ENCODE measurements at places on chromosomes 7 and 10.

DNA sequence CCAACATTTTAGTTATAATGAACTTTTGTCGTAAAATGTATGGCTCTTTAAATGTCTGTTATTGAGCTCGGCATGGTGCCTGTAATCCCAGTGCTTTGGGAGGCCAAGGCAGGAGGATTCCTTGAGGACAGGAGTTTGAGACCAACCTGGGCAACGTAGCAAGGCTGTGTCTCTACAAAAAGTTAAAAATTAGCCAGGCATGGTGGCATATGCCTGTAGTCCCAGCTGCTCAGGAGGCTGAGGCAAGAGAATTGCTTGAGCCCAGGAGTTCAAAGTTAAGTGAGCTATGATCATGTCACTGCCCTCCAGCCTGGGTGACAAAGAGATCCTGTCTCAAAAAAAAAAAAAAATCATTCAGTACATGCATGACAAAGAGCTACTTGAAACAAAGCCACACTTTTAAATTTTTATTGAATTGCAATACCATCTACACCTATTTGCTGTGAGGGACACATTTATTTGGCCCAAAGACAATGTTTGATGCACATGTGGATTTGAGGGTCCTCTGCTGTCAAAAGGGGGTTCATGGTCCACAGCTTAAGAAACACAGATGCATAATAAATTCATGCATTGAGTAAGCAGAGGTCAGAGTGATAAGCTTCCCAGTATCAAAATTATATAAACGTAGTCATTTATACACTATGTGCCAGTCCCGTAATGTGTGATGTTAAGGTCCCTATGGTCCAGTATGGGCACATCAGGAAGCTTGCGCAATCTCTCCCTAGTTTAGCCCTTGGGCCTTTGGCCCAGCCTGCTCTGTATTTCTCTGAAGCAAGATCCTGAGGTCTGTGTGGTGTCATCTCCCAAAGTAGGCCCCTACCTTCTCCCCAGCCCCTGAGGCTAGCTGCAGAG, 4.4 kb upstream of the MALSU1 start:
- no peak for DNase-seq

- no peak for DNase-seq
These were observed 39.6 kb upstream of the CNPY1 start for GRCh38 chr7:155585951-155586350.

GRCh38 chr7:130777426-130777825, 43.4 kb upstream of the KLF14 start:
- DNase-seq, result no peak

DNA sequence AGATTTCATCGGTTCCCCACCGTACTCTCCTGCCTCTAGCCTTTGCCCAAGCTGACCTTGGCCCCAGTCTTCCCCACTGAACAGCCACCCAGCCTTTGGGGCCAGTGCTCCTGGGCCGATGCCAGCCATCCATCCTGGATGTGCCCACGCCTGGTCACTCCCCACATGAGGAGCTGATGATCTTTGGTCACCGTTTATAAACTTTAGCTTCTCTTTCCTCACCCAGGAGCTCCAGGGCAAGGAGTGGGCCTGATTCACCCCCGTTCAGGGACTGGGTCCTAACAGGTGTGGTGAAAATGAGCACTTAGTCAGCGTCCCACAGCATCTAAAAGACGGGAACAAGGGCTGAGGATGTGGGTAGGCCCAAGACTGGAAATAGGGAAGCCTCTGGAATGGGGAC, 22.9 kb downstream of the GTF2IRD1 start:
- DNase-seq, result no peak

DNA sequence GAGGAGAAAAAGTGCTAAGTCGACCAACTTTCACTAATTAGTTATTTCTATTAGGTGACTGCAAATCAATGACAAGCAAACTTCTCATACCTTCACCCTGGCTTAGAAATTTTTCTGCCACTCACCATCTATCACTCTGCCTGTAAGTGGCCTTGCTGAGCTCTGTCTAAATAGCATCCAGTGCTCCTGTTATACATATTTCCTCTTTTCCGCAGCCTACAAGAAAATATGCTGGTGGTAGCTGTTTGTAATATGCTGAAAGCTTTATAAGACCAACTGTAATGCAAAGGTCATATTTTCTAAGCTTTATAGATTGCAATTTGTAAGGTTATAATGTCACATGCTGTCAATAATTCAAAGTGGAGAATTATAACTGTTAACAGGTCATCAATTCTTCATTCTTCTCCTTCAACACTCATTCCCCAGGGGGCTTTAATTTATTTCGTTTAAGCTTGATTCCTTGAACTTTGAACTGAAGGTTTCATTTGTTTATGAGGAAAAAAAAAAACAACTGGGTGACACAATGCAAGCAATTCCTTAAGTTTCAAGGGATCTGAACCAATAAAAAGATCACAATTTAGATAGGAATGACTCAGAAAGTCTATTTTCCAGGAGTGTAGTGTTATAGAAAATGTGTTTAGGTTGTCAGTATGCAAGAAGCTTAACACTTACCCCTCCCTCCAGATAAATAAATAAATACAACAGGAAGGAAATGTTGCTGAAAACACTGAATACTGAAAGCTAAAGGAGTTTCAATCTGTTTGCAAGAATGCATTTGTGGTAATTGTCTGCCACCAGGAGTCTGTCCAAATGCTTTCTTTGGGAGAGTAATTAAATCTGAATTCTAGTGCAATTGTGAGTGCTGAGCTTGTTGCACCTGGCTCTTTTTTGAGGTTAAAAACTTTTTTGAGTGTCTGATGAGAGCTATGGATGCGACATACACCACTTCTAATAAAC, 183.7 kb downstream of the SORCS1 start:
- peak; percentile 1 for DNase-seq

GRCh38 chr7:47937711-47938573, 10.3 kb downstream of the PKD1L1 start:
- no peak for DNase-seq

Data from Caki2 (cell line).